Mucosa of gallbladder (tissue), 1 donor: ENCODE measurements at places on chromosomes 13 and 19. TPM values are rescaled to one million over a fixed set of nuclear protein-coding genes. Genes with fewer than 3 reads are reported as not detected.

Gene RASGRP4
- total RNA-seq, result 3.5 TPM

Gene SBSN
- total RNA-seq, result not detected

Gene ACP7
- total RNA-seq, result 7.3 TPM

DNA sequence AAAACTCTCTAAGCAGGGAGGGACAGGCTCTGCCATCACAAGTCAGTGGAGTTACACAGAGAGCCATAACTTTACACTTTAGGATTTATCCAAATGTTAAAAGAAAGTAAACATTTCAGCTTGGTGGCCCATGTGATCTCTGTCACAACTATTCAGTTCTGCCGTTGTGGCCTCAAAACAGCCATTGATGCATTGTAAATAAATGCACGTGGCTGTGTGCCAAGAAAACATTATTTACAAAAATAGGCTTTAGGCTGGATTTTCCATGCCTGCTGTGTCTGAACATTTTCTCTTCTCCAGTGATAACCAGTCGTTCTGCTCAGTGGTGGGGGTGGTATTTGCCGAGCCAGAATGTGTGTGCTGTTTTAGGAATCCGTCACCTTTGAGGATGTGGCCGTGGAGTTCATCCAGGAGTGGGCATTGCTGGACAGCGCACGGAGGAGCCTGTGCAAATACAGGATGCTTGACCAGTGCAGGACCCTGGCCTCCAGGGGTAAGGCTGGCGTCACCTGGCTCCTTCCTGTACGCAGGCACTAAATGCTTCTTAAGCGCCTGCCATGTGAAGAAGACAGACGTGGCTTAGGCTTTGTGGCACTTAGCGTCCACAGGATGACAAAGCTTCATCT lies 4.9 kb downstream of the ZNF333 start:
- DNase-seq, result no peak

DNA sequence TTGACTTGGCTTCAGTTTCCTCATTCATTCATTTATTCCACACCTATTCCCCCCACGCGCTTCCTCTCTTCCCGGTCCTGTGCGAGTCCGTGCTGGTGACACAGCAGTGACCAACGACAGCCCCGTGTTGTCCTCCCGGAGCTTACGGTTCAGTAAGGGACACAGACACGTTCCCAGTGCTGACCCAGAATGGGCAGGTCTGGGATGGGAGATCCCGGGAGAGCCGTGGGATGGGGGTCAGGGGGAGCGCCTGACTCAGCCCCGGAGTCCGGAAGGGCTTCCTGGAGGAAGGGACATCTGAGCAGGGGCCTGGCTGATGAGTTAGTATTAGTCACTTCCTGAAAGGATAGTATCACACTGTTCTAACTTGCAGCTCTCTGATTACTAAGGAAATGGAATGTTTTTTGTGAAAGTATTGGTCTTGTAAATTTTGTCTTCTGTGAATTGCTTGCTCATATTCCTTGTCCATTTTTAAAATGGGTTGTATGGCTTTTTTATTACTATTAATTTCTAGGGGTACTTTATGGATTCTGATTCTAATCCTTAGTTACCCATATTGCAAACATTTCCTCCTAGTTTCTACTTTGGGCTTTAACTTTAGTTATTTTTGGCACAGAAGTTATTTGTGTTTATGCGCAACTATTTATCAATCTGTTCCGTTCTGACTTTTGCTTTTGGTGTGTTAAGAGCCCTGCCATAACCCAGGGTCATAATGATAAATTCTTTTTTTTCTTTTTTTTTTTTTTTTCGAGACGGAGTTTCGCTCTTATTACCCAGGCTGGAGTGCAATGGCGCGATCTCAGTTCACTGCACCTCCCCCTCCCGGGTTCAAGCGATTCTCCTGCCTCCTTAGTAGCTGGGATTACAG lies 708 bp upstream of the ERCC1 start:
- DNase-seq, result peak; percentile 62

Gene PGLYRP1
- total RNA-seq, result not detected

GRCh38 chr19:18780631-18781030 lies 10.5 kb downstream of the COMP start:
- no peak for DNase-seq

- no peak for DNase-seq
Measured at GRCh38 chr13:46536341-46536740, 16.6 kb upstream of the LRCH1 start.

GRCh38 chr19:17341386-17341785 lies 4.0 kb downstream of the GTPBP3 start:
- DNase-seq, result no peak

DNA sequence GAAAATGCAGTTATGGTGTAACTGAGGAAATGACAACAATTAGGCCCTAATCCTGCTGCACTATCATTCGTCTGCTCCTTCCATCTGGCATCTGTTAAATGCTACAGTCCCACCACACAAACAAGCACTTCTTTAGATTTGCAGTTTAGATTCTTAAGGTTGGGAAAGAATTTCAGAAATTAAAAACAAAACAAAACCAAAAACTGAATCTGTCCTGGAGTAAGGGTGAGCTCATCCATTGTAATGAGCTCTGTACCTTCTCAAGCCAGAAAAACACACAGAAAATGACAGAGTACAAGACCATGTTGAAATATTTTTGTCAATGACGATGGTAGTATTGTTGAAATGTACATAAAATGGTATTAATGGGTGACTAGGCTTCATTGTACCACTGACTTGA lies 28.3 kb downstream of the SMAD9 start:
- DNase-seq, result no peak

GRCh38 chr13:99265821-99266426 lies 7.7 kb upstream of the GPR18 start:
- no peak for DNase-seq

DNA sequence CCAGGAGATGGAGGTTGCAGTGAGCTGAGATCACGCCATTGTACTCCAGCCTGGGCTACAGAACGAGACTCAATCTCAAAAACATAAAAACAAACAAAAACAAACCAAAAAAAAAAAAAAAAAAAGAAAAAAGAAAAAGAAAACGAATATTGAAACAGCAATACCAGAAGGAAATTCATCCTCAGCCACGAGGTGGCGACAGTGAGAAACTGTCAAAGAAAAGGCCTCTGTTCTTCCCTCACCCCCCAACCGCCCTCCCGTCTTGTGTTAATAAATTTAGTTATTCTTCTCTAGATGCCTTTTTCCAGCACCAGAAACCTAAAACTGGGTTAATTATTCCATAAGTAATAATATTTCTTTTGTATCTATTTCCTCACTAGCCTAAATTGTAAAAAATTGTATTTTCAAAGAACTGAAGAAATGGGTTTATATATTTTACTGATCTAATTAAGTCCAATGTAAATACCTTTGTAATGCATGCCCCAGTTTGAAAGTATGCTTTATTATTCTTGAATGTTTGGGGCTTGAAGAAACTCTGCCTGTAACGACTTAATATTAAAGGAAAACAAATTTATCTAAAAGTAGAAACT lies 38.6 kb downstream of the LIG4 start:
- no peak for DNase-seq

DNA sequence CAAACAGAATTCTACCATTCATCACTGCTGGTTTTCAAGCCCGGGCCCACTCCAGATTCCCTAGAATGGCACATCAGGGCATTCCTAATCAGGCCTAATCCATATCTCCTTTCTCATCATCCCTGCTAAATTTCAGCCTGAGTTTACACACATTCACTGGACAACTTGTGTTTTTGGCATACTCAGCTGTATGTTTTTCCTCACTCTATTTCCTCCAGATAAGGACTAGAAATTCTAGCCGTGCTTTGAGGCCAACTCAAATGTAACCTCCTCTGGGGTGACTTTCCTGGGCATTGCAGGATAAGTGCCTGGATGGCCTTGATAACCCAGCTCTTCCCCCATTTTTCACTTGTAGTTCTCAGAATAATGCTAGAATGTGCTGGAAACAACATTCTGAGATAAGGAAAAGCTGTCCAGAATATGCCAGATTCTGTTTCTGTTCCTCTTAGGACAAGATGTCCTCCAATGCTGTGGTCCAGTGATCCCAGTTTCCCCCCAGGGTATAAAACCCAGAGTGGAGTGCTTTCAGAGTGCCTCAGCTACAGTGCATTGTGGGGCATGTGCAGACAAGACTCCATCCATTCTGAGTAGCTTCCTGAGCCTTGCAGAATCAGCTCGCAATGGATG lies 66.9 kb upstream of the CLDN10 start:
- DNase-seq, result no peak

- no peak for DNase-seq
Measured at GRCh38 chr13:101248739-101249514, 167.4 kb downstream of the NALCN start.

DNA sequence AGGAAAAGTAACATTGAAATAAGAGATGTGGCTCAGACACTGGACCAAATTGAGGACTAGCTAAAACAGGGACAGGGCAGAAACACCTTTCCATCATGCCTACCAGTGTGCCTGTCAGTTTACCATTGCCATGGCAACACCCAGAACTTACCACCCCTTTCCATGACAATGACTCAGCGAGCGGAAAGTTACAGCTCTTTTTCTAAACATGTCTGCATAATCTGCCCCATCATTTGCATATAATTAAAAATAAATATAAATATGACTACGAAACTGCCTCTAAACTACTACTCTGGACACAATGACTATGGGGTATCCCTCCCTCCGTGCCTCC lies 96.0 kb downstream of the UBL3 start:
- DNase-seq, result no peak

Gene STX10
- 57.7 TPM for total RNA-seq

DNA sequence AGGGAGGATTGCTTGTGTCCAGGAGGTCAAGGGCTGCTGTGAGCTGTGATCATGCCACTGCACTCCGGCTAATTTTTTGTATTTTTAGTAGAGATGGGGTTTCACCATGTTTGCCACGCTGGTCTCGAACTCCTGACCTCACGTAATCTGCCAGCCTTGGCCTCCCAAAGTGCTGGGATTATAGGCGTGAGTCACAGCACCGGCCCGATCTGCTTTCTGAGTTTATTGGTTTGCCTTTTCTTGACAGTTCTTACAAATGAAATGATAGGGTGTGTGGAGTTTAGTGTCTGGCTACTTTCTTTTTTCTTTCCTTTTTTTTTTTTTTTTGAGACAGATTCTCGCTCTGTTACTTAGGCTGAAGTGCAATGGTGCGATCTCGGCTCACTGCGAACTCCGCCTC lies 848 bp downstream of the C19orf44 start:
- DNase-seq, result no peak

DNA sequence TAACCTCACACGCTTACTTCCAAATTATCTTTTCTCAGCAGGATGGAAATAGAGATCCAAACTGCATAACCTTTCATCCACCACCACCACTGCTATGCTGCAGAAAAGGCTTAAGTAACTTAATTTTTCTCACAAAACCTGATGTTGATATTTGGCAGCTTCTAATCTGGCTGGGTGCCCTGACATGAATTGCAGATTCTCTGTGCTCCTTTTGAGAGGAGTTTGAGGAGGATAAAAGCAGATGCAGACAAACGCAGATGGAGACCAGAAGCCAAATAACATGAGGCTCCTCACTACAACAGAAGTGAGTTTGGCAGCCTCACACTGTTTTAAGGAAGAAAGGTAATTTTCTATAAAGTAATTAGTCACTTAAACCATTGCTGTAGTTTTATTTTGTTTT lies 646.2 kb upstream of the ATXN8OS start:
- DNase-seq, result no peak

DNA sequence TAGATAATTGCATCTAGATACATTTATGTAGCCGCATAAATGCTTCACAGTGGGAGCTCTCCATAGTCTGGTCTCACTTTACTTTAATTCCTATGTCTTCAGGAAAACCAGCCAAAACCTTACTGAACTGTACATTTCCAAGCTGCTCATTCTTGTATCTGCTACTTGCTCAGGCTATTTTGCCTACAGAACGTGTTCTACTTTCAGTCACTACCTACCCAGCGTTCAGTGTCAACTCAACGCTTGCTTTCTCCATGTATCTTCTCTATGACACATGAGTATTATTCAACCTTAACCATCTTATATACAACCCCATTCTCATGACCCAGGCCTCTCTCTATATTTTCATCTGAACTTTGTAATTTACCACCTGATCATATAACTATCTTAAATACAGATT lies 101.9 kb downstream of the KLF12 start:
- no peak for DNase-seq

GRCh38 chr13:99380921-99381645 lies 73.9 kb upstream of the GPR183 start:
- DNase-seq, result no peak

DNA sequence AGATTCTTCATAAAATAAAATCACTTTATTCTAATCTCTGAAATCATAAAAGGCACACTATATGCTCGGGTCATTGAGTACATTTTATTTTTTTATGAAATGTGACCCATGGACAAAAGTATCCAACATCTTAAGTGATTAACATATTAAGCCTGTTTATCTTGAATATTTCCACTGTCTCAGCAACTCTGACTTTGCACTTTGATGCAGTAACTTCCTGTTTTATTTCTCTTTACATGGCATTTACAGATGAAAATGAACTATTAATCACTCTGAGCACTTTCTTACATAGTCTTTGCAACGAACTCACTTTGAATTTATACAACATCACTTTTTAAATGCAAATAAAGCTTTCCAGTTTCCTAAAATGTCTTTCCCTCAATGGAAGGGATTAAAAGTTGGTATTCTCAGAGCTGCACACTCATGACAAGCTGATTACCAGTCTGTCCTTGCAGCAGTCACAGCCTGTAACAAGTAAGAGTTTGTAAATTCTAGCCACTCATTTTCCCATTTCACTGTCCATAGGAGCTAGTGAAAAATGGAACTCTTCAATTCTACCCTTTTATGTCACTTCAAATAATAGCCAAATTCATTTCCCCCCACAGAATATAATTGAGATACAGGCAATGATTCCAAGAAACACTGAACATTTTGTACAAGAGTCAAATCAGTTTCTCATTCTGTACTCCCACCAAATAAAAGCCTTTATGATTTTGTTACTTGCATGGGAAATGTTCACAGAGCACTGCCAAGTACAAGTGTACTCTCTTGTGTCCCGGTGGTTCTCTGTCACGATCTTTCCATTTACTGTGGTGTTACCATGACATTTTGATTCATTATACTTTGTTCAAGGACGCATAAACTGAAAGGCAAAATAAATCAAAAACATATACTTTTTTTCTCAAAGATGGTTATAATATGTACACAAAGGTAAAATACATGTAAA lies 1968.9 kb downstream of the PCDH9 start:
- no peak for DNase-seq

Gene SHISA2
- 0.32 TPM for total RNA-seq

DNA sequence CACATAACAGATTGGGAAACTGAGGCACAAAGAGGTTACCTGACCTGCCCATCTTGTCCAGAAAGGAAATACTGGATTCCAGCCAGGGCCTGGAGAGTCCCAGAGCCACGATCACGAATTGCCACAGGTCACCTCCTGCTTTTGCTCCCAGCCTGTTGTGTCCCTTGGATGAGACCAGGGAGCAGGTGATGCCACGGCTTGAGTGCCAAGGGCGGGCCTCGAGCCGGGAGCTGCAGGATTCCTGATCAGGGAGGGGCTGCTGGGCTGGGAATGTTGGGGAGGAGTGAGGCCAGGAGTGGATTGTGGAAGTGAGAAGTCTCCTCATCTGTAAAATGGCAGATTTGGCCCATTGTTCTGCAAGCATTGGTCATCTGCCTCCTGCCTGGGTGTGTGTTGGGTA lies 29.4 kb downstream of the DNM2 start:
- DNase-seq, result peak; percentile 76

GRCh38 chr13:106107061-106107460 lies 428.4 kb downstream of the EFNB2 start:
- no peak for DNase-seq

Gene SYT5
- not detected for total RNA-seq

Gene SPRED3
- 3.4 TPM for total RNA-seq
